Stimulated activated naive CD4-positive, alpha-beta T cell treated with Interleukin-2 at 50 U/mL for 16 hours (primary cell): ENCODE measurements at places on chromosomes 3 and 15.

- no peak for DNase-seq
Measured at GRCh38 chr15:57057134-57057930, 138.9 kb downstream of the TCF12 start.

GRCh38 chr3:72386327-72387000 lies 461.8 kb downstream of the SHQ1 start:
- DNase-seq = no peak

- DNase-seq = no peak
Measured at GRCh38 chr3:145898487-145898886, 262.5 kb downstream of the PLOD2 start.

DNA sequence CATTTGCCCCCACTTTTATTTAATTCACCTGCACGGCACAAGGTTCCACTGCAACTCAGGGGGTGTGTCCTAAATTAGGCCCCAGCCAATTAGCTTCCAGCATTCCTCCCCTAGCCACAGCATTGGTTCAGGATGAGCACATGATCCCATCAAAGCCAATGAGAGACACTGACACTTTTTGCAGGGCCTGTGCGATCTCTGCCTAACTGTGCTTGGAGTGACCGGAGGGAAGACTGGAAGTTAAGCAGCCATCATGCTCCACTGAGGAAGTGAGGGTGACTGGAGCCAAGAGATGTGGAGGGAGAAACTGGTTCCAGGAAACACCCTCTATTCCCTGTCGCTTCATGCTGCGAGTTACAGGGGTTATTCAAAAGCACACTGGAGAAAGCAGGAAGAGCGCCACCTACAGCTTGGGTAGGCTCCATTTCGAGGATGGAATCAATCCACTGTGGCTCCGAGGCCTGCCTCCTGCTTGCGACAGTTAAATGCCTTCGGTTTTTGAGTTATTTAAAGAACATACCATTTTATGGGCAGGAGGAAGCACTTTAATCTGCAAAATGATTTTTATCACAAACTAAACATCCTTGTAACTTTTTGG lies 122.2 kb upstream of the WNT5A start:
- no peak for DNase-seq

GRCh38 chr3:151276038-151276686 lies 2.2 kb downstream of the P2RY14 start:
- DNase-seq = no peak

GRCh38 chr3:143244516-143245063 lies 125.0 kb downstream of the CHST2 start:
- no peak for DNase-seq

- DNase-seq = no peak
Measured at GRCh38 chr3:174583396-174583795, 275.7 kb upstream of the NAALADL2 start.
